Natural killer cell (primary cell): ENCODE measurements at places on chromosomes 12 and 14.

DNA sequence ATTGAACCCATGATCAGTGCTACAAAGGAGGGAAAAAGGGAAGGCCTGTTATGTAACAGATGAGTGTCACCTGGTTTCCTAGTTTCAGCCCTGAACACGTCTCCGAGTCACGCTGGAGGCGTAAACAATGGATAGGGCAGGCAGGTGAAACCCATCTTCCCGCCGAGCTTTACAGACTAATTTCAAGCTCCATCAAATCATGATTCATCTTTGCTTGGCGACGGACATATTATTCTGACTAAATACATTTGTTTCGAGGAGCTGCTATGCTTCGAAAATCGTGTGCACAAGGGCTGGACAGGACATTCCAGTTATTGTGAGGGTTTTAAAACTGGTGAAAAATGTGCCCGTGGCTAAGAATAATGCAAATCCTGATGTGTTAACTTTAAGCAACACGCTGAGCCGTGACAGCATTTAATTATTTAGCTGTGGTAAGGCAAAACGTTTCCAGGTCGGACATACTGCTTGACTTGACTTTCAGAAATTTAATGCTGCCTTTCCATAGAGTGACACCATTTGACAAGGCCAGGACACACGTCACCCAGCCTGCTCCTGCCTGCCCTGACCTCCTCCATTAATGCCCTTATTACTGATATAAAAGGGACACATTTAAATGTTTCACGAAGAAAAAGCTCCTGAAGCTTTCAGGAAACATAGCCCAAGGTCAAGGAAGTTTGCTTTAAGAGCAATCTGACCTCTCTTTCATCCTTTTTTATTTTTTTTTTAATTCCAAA lies 1203.5 kb upstream of the TMEM132C start:
- no peak for DNase-seq

DNA sequence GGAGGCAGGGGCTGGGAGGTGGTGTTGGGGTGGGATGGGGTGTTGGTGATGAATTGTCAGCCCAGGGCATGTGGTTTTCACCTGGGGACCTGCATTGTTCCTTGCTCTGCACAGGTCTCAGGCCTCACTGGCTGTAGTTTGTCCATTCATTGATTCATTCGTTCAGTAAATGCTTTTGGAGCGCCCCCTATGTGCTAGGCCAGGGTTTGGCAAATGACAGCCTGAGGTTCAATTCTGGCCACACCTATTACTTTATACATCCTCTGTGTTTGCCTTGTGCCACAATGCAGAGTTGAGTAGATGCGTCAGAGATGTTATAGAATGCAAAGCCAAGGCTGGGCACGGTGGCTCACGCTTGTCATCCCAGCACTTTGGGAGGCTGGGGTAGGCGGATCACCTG lies 4.7 kb downstream of the ADCK1 start:
- no peak for DNase-seq

DNA sequence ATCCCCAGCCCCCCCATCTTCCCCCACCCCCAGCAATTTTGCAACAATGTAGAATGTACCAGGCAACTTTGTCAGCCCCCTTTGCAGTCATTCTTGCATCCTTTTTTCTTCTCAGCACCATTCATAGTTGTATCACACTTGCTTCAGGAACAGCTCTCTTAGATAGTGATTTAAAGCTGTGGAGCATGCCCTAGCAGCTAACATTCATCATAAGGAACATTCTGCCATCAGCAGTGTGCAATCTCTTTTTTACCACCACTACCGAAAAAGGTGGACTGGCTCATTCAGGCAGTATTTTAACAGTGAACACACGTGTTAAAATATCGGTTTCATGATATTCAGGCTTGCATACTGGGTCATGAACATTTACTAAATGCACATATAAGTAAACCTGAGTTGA lies 45.1 kb downstream of the MARK3 start:
- no peak for DNase-seq

DNA sequence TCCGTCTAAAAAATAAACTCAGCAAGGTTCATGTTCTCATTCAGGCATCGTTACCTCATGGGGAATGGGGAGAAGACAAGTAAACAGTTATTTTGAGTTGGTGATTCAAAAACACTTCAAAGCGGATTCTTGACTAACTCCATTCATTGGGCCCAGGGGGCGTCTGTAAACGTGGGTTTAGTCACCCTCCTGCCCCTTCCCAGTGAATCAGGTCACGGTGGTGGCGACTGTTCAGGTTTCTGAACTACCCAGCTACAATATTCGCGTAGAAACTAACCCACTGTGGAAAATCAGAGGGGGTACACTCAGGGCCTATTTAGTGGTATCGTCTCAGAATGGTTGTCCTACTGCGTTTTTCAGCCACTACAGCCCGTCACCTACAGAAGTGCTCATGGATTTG lies 15.2 kb downstream of the OR6S1 start:
- peak; percentile 35 for DNase-seq

DNA sequence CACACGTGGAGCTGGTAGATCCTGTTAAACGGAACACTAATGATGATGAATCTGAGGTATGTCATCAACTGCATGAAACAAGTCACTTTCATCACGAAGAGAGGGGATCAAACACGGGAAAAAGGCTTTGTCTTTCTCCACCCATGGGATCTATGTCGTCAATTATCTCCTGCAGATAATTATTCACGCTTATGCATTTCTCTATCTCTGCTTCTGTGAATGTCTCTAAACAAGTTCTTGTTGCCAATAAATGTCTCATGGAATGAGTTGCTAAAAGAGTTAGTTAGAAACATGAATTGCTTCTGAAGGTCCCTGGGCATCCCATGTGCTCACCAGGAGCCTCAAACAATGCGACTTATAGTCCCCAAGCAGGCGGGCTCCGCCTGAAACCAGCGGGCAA lies 1228.2 kb upstream of the TMEM132C start:
- no peak for DNase-seq

- DNase-seq = no peak
Observed at GRCh38 chr12:2149091-2149490, 96.3 kb downstream of the CACNA1C start.

GRCh38 chr14:26702721-26703230 lies 104.9 kb upstream of the NOVA1 start:
- DNase-seq = no peak

- no peak for DNase-seq
Observed at GRCh38 chr12:42696406-42697149, 107.0 kb upstream of the PRICKLE1 start.

GRCh38 chr14:32450919-32451675 lies 122.0 kb downstream of the AKAP6 start:
- no peak for DNase-seq
